ENCODE measurements at places on chromosomes 13 and 19.
A peak's percentile ranks its signal among the peaks of the same experiment; 100 is the strongest.

DNA sequence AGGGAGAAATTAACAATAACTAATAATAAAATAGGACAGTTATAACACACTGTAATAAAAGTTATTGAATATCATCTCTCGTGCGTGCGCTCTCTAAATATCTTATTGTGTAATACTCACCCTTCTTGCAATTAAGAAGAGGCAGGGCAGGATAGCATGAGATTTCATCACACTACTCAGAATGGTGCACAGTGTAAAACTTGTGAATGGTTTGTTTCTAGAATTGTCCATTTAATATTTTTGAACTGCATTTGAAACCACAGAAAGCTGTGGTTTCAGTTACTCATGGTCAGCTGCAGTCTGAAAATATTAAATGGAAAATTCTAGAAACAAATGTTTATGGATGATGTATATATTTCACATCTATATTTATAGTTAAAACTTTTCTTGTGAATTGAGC lies 161.1 kb downstream of the DCT start:
- no peak for DNase-seq

- no peak for DNase-seq
Measured at GRCh38 chr13:100818711-100819110, 144.1 kb upstream of the TMTC4 start.

GRCh38 chr13:21478881-21479808 lies 20.0 kb upstream of the ZDHHC20 start:
- DNase-seq, result peak; percentile 85

DNA sequence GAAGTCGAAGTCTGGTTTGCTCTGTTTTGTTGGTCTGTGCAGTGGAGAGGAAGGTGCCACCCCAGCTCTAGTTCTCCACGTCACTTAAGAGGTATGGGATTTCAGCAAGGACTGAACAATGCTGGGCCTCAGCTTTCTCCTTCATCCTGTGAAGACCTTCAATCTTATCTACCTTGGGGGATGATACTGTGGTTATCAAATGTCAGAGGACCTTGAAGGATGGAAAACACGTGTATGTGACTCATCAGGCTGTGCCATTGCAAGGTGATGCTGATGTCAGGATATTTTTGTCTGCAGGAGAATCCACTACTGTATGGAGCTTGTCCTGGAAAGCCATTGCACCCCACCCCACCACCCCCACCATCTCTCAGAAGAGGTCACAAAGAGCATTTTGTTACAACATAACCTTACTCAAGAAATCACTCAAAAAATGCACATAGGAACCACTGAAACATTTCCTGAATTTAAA lies 81.4 kb upstream of the UQCRFS1 start:
- no peak for DNase-seq

DNA sequence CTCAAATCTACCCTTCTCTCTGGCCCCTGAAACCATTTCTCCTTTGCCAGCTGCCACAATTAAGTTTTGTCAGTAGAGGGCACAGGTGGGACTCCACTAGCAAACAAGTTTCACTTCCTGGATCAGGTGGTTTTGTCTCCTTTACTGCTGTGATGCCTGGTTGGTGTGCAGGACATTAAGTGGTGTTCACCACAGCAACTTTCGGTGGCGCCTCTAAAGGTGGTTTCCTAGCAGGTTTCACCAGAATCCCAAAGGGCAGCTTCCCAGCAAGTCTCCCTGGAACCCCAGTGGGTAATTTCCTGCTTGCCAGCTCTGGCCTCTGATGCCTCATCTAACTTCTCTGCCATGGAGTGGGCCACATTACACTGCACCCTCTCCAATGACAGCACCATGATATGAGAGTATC lies 16.6 kb downstream of the MED4 start:
- peak; percentile 54 for DNase-seq

DNA sequence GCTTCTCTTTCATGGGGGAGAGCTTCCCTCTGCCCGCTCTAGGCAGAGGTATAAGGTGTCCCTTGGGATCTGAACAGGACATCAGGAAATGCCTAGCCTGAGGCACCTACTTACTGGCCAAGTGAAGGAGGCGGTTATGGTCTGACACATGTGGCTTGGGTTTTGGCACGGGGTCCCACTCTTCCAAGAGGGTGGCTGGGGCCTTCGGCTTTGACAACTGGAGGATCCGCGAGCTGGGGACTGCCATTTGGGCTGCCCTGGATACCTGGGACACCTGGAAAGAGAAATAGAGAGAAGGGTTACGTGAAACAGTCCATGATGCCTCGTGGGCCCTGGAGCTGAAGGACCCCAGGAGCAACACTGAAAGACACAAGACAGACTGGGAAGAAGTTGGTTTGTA lies 22.4 kb upstream of the MIER2 start:
- no peak for DNase-seq

- no peak for DNase-seq
Measured at GRCh38 chr13:77316430-77316829, 10.5 kb downstream of the MYCBP2 start.

- peak; percentile 12 for DNase-seq
Measured at GRCh38 chr19:47854459-47854858, 4.6 kb upstream of the TPRX2 start.

DNA sequence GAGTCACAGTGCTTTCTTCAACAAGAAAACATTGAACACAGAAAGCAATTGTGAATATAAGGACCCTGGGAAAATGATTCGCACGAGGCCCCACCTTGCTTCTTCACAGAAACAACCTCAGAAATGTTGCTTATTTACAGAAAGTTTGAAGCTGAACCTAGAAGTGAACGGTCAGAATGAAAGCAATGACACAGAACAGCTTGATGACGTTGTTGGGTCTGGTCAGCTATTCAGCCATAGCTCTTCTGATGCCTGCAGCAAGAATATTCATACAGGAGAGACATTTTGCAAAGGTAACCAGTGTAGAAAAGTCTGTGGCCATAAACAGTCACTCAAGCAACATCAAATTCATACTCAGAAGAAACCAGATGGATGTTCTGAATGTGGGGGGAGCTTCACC lies 15.7 kb downstream of the ZNF175 start:
- no peak for DNase-seq

DNA sequence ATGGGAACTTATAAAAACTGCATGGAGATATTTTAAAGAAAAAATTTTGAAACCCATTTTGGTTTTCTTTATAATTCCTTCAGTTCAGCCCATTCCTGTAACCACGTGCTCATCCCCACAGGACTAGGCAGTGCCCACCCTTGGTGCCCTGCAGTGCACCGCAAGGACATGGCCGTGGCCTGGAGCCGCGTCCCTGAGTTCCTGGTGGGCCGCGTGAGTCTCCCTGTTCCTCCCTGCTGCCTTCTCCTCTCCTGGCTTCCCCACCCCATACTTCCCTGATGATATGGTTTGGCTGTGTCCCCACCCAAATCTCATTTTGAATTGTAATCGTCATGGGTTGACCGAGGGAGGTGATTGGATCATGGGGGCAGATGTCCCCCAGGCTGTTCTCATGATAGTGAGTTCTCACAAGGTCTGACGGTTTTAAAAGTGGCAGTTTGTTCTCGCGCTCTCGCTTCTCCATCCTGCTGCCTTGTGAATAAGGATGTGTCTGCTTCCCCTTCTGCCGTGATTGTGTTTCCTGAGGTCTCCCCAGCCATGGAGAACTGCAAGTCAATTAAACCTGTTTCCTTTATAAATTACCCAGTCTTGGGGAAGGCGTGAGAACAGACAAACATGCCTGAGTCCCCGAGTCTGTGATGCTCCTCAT lies 31.6 kb upstream of the TFDP1 start:
- DNase-seq, result no peak

GRCh38 chr19:35299523-35300338 lies 7.8 kb downstream of the MAG start:
- DNase-seq, result no peak

- no peak for DNase-seq
Measured at GRCh38 chr13:35057858-35058257, 115.8 kb downstream of the NBEA start.

GRCh38 chr19:3409346-3410064 lies 43.1 kb downstream of the NFIC start:
- no peak for DNase-seq

DNA sequence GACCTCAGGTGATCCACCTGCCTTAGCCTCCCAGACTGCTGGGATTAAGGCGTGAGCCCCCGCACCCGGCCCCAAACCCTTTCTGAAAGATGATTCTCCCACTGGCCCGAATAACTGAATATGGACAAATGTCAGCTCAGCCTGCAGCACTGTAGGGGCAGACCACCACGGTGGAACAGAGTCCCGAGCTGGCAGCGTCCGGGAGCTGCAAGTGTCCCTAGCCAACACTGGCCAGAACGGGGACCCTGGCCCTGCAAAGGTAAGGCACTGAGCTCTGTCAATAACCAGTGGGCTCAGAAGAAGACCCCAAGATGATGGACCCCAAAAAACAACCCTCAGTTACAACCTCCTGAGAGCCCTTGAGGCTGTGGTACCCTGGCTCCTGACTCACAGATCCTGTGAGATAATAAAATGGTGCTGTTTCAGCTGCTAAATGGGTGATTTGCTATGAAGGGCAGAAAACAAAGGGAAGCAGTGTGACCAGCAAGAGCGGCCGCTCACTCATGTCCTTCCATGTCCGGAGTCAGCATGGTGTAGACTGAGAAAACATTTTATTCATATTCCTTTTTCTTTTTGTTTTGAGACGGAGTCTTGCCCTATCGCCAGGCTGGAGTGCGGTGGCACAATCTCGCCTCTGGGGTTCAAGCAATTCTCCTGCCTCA lies 1.6 kb downstream of the LSM7 start:
- no peak for DNase-seq

DNA sequence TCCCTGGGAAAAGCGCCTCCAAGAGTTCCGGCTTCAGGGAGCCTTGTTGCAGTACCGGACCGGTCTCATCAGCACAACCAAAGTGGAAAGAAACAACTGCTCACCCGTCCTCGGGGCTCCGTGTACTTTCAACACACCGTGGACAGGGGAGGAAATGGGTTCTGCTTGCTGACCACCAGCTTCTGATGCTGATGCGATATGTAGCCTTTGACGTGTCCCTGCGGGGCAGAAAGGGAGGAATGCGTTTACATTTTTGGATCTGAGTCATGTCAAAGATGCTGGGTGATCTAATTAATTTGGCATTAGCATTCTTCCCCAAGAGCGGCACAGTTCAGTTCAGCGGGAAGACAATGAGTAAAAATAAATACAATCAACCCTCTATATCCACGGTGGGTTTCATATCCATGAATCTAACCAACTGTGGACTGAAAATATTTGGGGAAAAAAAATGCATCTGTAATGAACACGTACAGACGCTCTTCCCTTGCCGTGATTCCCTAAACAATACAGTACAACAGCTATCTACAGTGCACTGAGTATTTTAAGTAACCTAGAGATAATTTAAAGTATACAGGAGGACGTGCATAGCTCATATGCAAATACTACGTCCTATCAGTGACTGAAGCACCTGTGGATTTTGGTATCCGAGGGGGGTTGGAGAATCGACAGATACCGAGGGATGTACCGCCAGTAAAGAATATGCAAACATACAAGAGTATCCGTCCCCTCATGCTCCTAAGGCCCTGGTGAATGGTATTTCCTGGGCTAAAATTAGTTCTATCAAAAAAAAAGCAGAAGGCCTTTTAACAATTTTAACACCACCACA lies 19.8 kb downstream of the PROZ start:
- DNase-seq, result no peak

GRCh38 chr13:114298866-114299265 lies 15.4 kb upstream of the CHAMP1 start:
- no peak for DNase-seq

DNA sequence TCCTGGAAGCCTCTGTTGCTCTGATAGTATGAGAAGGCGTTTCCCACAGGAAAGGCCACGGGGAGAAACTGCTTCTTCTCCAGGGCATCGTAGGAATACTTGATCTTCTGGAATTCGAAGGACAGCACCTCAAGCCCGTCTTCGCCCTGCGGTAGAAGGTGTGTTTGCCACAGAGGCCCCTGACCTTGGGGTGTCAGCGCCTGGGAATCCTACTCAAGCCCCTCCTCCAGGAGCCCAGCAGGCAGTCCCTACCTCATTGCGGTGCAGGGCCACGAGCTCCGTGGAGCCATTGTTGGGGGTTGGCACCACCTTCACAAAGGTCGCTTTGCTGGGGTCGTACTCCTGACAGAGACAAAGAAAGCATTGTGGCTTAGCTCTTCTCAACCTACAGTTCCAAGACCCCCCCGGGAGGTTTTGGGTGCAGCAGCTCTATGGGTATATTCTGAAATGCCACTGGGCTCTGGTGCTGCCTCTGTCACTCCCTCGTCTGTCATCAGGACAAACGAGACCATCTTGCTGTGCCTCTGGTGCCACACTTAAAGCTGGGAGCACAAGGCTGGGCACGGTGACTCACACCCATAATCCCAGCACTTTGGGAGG lies 3.7 kb downstream of the ATP13A1 start:
- DNase-seq, result no peak

- DNase-seq, result no peak
Measured at GRCh38 chr19:45791744-45792469, 738 bp downstream of the DMWD start.

- no peak for DNase-seq
Measured at GRCh38 chr19:12611361-12611699, 610 bp downstream of the ZNF791 start.

GRCh38 chr19:524062-524674 lies 7.4 kb upstream of the CDC34 start:
- no peak for DNase-seq

GRCh38 chr19:41330481-41330880 lies 20.5 kb downstream of the CCDC97 start:
- no peak for DNase-seq

DNA sequence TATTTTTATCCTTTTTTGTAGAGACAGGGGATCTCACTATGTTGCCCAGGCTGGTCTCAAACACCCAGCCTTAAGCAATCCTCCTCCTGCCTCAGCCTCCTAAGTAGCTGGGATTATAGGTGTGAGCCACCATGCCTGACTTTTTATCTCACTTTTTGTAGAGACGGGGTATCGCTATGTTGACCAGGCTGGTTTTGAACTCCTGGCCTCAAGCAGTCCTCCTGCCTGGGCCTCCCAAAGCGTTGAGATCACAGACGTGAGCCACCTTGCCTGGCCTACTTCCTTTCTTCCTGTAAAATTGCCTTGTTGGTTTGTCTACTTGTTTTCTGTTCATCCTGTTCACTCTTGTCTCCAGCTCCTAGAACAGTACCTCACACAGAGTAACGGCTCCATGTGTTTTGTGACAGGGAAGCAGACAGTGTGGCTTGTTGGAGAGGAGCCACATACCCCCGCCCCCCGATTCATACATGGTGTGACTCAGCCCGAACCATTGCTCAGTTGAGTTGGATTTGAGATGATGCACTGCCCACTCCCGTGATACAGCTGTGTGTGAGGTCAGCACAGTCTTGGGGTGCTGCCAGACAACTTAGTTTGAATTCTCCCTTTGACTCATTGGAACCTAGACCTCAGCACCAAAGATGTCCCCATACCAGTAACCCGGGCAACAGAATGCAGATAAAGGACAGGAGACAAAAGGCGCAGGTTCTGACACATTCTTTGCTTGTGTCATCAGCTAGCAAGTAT lies 34.2 kb downstream of the GPR42 start:
- DNase-seq, result no peak

All from Jurkat, Clone E6-1 (cell line).